ENCODE measurements at places on chromosomes 11 and 22.

DNA sequence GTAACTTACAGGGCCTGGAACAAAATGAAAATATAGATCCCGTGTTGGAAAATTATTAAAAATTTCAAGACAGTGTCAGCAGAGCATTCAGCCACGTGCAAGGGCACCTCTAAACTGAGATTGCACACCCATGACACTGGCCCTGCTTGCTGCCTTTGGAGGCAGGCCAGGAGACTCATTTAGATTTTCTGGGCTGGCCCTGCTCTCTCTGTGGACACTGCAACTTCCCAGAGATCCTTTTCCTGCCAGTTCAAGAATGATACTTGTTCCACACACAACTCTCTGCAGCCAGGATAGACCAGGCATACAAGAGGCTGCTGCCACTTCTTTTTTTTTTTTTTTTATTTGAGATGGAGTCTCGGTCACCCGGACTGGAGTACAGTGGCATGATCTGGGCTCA, 56.7 kb upstream of the PTPRJ start:
- no peak for DNase-seq

DNA sequence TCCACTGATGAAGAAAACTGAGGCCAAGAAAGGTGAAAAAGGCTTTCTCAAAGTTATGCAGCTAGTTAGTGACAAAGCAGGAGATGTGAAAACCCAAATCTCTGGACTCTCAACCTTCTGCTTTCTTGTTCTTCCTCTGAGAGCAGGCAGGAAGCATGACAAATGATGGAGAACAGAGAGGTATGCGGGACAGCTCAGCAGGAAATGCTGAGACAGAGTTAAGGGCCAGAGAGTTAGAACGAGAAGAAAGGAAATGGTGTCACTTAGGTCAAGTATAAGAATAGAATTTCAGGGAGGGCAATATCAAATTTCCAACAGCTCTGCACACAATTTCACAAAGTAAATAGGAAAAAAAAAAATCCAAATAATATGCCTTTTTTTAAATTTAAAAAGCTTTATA, 67.6 kb upstream of the ARHGAP42 start:
- no peak for DNase-seq

DNA sequence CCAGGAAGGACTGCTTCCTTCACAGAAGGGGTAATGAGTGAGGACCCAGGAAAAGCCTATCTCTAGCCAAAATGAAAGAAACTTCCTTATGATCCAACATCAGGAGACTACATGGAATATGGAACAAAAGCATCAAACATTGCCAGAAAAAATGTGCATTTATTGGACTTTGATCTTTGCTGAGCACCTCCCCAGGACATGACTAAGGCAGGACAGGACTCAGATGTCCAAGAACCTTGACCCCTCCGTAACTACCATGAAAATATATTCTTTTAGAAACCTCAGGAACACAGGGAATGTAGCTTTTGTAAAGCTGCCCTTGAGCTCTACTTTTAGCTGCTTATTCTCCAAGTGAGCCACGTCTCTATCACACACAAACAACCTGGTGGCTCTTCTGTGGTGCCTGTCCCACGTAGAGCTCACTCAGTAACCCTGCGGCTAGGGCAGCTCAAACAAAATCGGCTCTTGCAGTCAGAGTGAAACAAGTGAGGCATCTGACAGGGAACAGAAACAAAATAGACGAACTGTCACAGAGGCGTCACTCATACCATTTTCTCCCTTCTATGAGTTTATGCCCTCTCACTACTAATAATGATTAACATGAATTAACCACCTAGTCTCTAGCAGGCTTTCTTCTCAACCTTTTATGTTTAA, 471.5 kb upstream of the API5 start:
- DNase-seq = no peak

DNA sequence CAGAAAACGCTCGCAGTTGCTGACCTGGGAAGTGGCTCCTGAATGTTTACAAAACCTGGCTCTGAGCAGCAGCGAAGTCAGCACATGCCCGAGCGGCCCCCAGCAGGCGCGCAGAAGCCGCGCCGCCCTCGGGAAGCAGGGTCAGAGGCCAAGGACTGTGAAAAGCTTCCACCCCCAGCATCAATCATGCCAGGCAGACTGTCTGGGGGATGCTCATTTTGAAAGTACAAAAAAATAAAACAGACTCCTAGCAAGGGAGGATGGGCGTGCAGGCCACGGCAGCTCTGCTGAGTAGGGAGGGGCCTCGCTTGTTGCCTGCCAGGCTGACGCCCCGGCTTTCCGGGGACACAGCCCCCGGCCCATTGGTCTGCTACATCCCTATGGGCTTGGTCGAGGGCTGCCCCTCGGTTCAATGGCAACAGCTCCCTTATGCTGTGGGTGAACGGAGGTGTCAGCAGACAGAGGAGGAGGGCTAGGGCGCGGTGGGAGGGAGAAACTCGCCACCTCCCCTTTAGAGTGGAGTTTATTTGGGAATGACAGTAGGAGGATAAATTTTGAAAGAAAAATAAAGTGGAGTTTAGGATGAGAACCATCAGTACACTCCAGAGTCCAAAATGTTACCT, 37.7 kb upstream of the GNB1L start:
- no peak for DNase-seq

GRCh38 chr11:66418168-66418985, 2.5 kb upstream of the NPAS4 start:
- peak; percentile 75 for DNase-seq

DNA sequence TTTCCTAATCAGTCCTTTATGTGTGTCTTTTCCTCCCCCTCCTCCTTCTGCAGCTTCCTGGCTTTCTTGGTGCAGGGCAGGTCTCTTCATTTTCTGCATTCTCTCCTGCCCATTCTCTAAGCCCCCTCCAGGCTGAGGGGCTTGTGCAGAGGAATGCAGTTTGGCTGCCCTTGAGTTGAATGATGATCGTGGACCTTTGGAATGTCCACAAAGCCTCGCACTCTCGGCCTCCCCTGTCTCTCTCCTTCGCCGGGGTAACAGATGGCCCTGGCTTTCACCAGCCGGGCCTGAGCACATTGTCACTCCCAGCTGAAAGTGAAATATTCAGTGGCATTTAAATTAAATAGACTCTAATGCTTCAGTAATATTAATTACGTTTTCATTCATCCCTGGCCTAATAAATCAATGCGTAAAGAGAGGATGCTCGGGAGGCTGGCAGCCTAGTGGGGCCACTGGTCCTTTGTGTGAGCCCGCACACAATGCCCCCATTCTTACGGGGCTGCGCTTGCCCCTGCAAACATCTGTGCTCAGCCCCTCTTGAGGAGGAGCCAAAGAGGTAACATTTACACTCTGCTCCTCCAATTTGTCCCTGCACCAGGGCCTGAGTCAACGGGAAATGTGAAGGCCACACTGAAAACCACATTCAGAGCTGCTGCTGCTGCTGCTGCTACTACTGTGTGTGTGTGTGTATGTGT, 64.9 kb upstream of the PAX6 start:
- DNase-seq = no peak

GRCh38 chr11:106292526-106292925, 215.1 kb downstream of the AASDHPPT start:
- no peak for DNase-seq

DNA sequence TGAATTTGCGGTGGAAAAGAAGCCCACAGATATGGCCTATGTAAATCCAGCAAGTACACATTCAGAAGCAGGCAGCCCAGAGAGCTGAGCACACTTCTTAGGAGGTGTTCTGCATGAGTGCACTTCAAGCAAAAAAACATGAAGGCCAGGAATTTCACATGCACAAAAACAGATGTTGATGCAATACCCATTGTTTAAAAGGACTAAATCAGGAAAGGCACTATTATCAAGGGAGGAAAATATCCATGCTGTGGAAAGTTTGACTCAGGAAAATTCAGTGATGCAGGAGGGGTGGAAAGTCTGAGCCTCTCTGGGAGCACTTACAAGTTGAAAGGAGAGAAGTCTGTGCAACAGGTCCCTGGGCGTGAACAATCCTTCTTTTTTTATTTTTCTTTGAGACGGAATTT, 15.8 kb upstream of the CARS1 start:
- no peak for DNase-seq

DNA sequence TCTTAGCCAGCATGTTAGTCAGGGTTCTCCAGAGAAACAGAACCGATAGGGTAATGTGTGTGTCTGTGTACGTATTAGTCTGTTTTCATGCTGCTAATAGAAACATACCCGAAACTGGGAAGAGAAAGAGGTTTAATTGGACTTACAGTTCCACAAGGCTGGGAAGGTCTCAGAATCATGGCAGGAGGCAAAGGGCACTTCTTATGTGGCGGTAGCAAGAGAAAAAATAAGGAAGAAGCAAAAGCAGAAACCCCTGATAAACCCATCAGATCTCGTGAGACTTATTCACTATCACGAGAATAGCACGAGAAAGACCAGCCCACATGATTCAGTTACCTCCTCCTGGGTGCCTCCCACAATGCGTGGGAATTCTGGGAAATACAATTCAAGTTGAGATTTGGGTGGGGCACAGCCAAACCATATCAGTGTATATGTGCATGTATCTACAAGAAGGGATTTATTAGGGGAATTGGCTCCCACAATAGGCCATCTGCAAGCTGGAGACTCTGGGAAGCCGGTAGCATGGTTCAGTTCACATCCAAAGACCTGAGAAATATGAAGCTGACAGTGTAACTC, 173.7 kb upstream of the NECTIN1 start:
- no peak for DNase-seq

DNA sequence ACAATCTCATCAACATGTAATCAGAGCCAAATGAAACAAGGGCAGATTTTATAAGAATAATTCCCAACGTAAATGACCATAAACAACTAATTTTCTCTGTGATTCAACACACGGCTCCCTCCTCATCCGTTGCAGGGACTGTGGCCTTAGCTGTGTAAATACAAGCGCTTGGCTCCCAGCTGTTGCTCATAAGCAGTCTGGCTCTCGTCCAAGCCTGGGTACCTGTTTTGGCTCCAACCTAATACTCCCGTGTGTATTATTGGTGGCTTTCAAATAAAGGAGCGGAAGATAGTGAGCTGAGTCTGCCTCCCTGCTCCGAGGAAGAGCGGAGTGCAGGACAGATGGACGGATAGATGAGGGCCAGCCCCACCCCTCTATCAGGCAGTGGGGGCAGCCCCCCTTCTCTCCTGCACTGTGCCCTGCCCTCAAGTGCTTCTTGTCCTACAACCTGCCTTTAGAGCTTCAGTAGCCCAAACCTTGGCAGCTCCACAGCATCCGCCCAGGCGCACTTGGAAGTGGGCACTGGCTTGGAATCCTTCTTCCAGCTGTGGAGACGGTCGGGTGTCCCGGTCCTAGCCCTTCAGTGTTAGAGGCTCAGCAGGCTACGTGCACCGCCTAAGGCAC, 670.9 kb downstream of the BRD1 start:
- DNase-seq = no peak

GRCh38 chr11:58628446-58628845, 6.0 kb downstream of the CNTF start:
- no peak for DNase-seq

- peak; percentile 77 for DNase-seq
These were observed 41.5 kb upstream of the HSPA8 start for GRCh38 chr11:123103326-123103980.
